ENCODE measurements at places on chromosomes 4 and X. TPM values are rescaled to one million over a fixed set of nuclear protein-coding genes. Genes with fewer than 3 reads are reported as not detected.

- no peak overlapping the region for H3K4me3 ChIP-seq
- H3K36me3 ChIP-seq: no peaks in the 10 kb centered on the region
- no peak overlapping the region for H3K27ac ChIP-seq
- H3K4me1 ChIP-seq: no peaks in the 10 kb centered on the region
Measured at GRCh38 chr4:8086783-8087445, 71.7 kb downstream of the ABLIM2 start.

GRCh38 chrX:110212299-110212698 is 105.6 kb downstream of the AMMECR1 start:
- H3K4me3 ChIP-seq: no peak overlapping the region
- no peak for DNase-seq
- H3K36me3 ChIP-seq: no peaks in the 10 kb centered on the region

- no peak overlapping the region for H3K27ac ChIP-seq
- H3K27me3 ChIP-seq: no peaks in the 10 kb centered on the region
- no peaks in the 10 kb centered on the region for H3K4me1 ChIP-seq
- no peak for DNase-seq
- no peaks in the 10 kb centered on the region for H3K36me3 ChIP-seq
Measured at GRCh38 chr4:168337550-168337940, 19.0 kb upstream of the DDX60 start.

- H3K36me3 ChIP-seq: no peaks in the 10 kb centered on the region
- DNase-seq: no peak
- H3K27ac ChIP-seq: no peak overlapping the region
- peaks cover 2% of the 10 kb centered on the region for H3K27me3 ChIP-seq
- no peaks in the 10 kb centered on the region for H3K4me1 ChIP-seq
Measured at GRCh38 chrX:150363561-150364346, 637 bp downstream of the MAMLD1 start.

GRCh38 chr4:139617702-139618490 is 47.7 kb upstream of the MGST2 start:
- DNase-seq: no peak
- H3K4me1 ChIP-seq: no peaks in the 10 kb centered on the region
- H3K27ac ChIP-seq: no peak overlapping the region
- no peaks in the 10 kb centered on the region for H3K36me3 ChIP-seq
- no peak overlapping the region for H3K4me3 ChIP-seq

DNA sequence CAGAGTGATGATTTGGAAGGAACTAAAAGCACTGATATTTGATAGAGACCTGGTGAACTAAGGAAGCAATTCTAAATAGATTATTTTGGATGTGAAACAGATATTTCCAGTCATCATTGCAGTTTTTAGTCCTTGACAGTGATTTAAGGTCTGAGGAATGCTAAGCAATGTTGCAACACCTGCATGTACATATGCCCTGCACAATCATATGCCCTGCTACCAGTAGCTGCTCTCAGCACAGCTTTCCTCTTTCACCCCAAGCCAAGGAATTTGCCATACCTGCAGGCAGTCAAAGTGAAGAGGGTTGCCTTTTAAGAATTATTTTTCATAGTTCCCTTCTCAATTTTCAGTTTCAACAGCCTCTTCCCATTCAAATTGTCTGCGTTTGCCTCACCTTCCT is 8.7 kb upstream of the FAM47A start:
- no peak overlapping the region for H3K27ac ChIP-seq
- no peaks in the 10 kb centered on the region for H3K27me3 ChIP-seq
- H3K36me3 ChIP-seq: no peaks in the 10 kb centered on the region

DNA sequence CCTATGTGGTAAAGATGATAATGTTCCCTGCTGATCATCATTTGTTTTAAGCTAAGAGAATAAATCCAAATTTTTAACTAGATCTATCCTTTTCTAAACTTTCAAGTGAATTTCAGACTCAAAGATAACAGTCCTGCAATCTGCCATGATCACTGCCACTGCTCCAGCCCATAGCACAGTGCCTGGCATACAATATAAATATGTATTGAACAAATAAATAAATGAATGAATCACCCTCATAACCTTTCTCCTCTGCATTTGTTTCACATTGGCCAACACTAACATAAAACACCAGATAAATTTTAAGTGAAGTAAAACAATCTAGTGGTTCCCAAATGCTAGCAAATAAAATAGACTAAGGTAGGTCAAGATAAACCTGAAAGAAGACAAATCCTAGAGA is 439.0 kb downstream of the GPM6A start:
- no peaks in the 10 kb centered on the region for H3K36me3 ChIP-seq
- no peaks in the 10 kb centered on the region for H3K4me1 ChIP-seq
- no peaks in the 10 kb centered on the region for H3K27me3 ChIP-seq
- no peak overlapping the region for H3K27ac ChIP-seq
- DNase-seq: no peak

MAGEB2 gene
- total RNA-seq: not detected

STBD1 gene
- not detected for total RNA-seq

BEX2 gene
- total RNA-seq: 0.56 TPM

CPZ gene
- total RNA-seq: not detected

Data from GM12878 (cell line).